Upper lobe of left lung (tissue), 6 donors: ENCODE measurements at places on chromosomes 4 and X.

GRCh38 chr4:85496126-85496849 lies 21.3 kb downstream of the ARHGAP24 start:
- no peak for DNase-seq

GRCh38 chrX:28278726-28279125 lies 297.5 kb upstream of the DCAF8L1 start:
- DNase-seq = no peak

GRCh38 chr4:31349907-31350306 lies 629.7 kb downstream of the PCDH7 start:
- DNase-seq = no peak

DNA sequence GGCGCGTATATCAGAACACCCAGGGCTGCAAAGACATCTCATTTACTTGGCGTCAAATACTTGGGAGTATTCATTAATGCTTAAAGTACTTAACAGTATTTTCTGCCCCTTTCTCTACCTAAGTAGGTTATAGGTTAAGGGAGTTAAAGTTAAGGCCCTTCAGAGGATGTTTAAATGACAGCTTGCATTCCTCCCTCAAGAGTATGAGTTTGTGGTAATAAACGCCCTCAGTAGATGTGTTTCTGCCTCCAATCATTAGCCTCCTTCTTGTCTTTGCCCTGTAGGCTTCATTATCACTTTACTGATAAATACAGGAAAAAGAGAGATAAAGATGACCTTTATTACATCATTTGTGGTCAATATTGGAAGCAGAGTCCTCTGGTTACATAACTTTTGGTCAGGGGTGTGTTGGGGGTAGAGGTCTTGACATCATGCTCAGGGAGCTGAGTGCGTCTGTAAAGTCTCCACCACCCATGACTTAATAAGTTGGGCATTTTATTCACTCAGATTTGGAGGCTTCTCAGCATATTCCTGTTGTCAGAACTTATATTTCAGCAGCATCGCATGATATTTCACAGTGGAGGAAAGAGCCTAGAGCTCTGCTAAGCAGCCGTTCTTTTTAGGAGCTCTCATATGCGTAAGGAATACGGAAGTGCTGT lies 145.9 kb downstream of the CPE start:
- DNase-seq = no peak

- DNase-seq = peak; percentile 65
These were observed 16.2 kb downstream of the ZFYVE28 start for GRCh38 chr4:2402048-2402842.

- no peak for DNase-seq
These were observed 439.7 kb upstream of the DIAPH2 start for GRCh38 chrX:96244955-96245354.
